Renal cortex interstitium (tissue), 15 donors: ENCODE measurements at places on chromosomes 7 and 10.
A peak's percentile ranks its signal among the peaks of the same experiment; 100 is the strongest.

- no peak for DNase-seq
Observed at GRCh38 chr10:35668865-35669650, 27.0 kb upstream of the FZD8 start.

GRCh38 chr10:113261611-113262091 lies 291.2 kb upstream of the HABP2 start:
- peak; percentile 38 for DNase-seq

- no peak for DNase-seq
Observed at GRCh38 chr10:30782537-30783461, 153.2 kb upstream of the LYZL2 start.

DNA sequence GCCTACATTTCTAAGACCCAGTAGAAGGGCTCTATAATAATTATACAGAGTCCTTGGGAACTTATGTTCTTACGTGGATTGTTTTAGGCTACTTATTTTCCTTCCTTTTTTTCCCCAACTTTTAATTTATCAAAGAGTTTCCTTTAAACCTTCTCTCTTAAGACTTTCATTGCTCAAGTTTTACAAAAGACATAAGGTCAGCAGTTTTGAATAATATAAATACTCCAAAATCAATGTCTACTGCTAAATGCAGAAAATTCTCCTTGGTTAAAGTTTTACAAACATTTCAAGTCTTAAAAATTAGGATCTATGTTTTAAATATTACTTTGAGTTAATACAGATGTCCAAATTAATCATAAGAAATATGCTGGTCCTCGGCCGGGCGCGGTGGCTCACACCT lies 97.0 kb downstream of the LARP4B start:
- DNase-seq, result no peak

DNA sequence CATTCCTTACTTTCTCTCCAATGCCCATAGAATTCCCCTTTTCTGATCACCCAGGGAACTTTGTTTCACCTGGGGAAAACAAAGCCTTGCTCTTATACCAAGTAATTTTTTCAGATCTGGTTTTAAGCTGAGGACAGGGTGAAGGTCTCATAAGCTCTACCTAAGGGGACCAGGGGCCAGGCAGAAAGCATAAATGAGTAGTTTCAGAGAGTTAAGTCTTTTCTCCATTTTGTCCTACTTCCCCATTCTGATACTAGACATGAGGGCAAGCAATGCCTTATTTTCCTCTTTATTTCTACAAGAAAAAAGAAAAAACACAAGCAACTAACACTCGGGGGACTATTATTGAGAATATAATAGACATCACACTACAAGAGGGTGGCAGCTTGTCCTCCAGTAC lies 2.9 kb downstream of the AKR1D1 start:
- no peak for DNase-seq

DNA sequence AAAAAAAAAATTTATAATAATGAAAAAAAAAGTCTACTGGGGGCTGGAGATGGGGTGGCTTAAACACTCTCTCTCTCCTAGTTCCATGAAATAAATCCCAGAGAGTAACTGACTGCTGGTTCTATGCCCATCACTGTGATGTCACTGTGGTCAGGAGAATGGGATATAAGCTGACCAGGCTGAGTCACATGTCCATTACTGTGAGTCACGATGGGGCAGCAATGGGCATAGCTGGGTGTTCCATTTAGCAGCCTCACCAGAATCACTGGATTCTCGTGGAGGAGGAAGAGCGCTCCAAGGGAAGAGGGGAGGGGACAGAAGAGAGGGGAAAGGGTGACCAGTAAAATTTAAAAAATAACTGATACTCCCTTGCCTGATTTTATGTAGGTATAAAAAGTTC lies 37.1 kb downstream of the MASTL start:
- no peak for DNase-seq

DNA sequence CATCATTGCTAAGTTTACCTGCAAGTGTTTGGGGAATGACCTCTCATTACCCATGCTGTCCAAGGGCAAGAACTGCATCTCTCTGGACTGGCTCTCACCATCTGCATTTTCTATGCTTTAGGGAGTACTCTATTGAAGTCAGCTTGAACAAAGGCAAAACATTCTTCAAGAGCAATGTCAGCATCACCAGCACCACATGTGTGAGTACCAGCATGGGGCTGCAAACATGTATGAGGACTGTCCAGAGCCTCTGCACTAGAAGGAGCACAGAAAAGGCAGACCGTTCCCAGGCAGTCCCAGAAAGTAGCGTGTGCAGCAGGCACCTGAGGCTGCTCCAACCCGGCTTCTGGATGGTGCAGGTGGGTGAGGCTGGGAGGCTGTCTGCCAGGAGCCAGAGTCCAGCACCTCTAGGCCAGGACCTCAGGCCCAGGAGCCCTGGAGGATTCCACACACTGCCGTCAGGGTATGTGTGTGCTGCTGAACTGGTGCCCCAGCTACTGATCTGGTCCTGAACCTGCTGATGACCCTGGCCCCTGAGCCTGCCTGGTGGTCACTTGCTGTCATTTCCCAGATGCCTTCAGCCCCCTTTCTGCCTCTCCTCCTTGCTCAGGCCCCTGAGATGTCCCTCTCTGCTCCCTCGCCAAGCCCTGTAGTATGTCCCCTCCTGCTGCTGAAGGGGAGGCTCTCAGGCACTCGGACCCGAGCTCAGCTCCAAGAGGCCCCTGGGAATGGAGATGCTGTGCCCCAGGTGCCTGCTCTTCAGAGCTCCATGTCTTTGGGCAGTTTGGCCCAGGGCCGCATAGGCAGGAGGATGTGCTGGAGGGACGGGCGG lies 20.7 kb downstream of the ANTXRL start:
- no peak for DNase-seq

DNA sequence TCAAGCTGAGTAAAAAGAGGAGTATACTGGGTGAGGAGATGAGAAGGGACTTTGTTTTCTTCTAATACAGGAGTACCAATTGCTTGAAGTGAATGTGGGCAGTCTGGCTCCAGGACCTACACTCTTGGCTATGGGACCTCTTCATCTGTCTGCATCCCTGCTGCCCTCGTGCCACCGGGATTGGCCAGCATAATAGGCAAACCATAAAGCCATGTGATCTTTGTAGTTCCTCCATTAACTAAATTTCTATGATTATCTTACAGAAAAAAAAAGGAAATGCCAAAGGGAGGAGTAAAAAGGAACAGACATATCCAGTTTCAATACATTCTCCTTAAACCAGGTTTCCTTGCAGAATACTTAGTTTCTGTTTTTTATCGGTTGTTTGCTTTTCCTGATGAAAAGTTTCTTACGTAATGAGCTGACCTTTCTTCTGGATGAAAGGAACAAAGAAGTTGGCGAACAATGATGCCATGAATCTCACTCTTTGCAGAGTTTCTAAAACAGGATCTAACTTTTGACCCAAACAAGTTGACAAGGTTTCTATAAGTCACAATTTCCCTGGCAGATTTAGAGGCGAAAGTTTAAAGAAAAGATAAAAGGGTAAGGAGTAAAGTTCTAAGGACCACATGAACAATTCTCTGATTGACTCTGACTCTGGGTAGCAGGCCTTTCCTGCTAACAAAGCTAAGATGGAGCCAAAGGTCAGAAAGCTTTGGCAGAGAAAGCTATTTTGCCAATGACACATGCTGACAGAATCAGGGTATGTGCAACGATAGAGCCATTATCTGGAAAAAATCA lies 54.1 kb downstream of the LAMB1 start:
- DNase-seq, result no peak

- no peak for DNase-seq
Observed at GRCh38 chr10:125631806-125632205, 51.2 kb downstream of the TEX36 start.

DNA sequence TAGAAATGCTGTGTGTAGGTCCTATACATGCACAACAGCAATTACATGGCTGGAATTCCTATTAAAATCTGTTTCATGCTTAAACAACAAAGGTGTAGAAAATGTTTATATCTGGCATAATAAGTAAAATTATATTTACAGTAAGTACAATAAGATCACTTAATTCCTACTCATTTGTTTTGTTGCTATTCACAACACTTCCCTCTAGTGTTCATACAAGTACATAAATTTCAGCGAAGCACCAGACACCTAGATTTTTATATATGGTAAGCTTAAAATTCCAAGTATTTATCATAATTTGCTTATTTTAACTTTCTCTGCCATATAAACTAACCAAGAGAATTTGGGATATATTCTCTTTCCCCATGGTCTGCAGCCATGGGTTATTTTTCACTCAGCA lies 51.8 kb upstream of the ANK3 start:
- DNase-seq, result no peak

DNA sequence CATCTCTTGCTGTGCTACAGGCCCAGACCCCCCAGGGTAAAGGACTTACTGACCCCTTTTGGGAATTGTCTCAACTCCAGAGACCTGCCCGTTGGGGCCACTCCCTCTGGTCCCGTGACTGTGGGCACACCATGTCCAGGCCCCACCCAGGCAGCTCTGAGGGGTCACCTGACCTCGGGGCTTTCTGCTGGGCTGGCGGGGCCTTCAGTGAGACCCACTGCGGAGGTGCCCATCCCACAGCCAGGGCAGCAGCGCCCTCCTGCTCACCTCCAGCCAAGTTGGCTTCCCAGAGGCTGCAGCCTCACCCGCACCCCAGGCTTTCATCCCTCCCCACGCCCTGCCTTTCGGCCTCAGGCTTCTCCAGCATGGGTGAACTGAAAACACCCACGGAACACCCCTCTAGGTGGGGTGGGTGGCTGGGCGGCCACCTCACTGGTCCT lies 147.2 kb downstream of the DNAJB6 start:
- DNase-seq, result no peak

DNA sequence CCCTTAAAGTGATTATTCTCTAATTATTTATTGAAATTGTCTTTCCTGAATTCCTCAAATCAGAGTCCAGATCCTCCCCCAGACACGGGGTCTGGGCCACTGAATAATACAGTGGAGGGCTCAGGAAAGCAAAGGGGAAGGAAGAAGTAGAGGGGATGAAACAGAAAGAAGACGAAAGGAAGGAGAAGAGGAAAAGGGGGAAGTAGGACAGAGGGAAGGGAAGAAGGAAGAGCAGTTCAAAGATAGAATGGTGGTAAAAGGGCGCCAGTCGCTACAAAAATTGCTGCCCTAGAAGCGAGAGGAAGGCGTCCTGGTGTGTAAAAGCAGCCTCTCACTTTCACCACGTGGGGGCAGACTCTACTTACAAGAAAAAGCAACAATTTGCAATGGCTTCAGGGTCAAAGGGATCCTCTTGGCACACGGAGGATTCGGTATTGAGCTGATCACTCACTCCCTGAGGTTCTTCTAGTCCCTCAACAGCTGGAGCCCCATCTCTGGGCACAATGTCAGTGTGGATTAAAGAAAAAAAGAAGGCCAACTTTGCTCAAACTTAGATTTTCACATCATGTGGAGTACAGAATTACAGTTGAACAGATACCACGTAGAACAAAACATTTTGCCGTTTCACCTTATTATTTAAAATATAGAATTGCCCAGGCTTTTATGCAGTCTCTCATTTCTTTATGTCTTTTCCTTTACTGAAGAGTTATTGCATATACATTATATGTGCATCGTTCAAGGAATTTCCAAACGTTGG lies 31.4 kb upstream of the NPVF start:
- peak; percentile 78 for DNase-seq

GRCh38 chr10:72421885-72422540 lies 67.3 kb upstream of the DNAJB12 start:
- no peak for DNase-seq

DNA sequence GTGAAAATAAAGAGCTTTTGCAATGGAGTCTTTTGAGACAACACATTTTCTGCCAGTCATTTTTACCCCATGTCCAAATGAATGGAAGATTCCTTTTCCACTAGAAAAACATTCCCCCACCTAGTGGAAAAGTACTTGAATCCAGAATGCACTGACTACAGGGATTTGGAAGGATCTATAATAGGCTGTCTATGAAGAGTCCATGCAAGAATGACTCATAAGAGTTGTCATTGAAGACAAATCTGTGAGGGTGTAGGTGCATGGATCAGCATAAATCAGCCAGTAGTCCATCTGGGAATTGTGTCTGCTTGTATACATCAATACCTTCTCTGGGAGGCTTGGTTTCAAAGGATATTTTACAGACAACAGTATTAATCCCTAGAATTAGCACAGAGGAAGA lies 32.5 kb upstream of the TRUB1 start:
- DNase-seq, result no peak

GRCh38 chr10:126110489-126111180 lies 214.3 kb downstream of the FANK1 start:
- no peak for DNase-seq

GRCh38 chr10:31083765-31084184 lies 52.1 kb upstream of the ZNF438 start:
- no peak for DNase-seq

DNA sequence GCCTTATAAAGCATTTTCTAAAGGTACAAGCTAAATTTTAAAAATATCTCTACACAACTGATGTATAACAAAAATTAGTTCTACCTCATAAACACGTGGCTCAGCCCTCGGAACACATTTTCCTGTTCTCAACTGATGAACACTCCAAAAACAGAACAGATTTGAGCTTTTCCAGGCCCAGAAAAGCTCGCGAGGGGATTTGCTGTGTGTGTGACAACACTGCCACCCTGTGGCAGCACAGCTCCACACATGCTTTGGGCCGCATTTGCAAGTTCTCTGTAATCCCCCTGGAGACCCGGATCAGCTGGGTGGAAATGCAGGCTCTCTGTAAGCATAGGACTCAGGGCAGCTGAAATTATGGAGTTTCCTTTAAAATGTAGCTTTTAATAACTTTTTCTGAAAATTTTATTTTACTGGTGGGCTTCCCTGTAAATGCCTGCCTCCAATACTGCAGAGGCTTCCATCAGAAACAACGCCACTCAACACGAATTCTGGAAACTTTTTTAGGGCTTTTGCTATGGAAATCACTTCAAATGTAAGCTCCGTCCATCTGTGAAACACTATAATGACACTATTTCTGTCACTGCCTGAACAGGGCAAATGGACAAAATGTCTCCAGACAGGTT lies 155.5 kb downstream of the COBL start:
- peak; percentile 67 for DNase-seq

- no peak for DNase-seq
Observed at GRCh38 chr7:107138696-107139420, 29.9 kb upstream of the HBP1 start.

DNA sequence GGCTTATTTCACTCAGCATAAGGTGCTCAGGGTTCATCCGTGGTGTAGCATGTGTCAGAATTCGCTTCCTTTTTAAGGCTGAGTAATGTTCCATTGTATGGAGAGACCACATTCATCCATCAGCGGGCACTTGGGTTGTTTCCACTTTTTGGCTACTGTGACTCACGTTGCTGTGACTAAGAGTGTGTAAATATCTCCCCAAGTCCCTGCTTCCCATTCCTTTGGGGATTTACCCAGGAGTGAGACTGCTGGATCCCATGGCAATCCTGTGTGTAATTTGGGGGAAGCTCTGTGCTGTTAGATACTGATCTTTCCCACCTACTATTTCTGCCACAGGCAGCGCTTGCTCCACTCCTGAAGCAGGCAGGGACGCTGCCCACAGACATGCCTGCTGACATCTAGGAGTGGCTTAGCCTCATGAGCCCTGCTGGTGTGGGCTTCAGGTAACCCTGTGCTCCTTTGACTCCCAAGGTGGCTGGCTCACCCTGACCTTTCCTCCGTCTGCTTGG lies 346.0 kb downstream of the FRMD4A start:
- no peak for DNase-seq

DNA sequence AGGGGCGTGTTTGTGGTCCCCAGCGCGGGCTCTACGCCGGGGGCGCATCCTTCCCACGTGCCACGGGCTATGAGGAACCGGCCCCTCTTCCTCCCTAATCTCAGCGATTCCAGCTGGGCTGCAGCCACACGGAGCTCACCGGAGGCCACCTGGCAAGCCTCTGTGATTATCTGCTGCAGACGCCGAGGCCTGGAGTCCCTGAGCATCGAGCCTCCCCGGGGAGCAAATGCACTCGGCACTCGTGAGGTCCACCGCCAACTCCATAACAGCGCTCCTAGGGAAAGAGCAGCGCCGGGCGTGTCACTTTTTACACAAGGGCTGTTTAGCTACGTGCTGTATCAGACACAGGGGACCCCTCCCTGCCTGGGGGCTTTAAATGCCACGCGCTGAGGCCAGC lies 101.2 kb downstream of the DYNC2I1 start:
- DNase-seq, result no peak
